Brain pericyte (primary cell): ENCODE measurements at places on chromosomes 4 and X.

DNA sequence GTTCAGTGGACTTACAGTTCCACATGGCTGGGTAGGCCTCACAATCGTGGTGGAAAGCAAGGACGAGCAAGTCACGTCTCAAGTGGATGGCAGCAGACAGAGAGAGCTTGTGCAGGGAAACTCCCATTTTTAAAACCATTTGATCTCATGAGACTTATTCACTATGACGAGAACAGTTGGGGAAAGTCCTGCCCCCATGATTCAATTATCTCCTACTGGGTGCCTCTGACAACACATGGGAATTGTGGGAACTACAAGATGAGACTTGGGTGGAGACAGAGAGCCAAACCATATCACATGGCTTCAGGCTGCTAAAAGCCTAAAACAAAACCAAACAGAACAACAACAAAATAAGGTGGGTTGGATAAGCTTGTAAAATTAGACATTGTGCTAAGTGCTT, 194.4 kb upstream of the CPEB2 start:
- no peak for DNase-seq

DNA sequence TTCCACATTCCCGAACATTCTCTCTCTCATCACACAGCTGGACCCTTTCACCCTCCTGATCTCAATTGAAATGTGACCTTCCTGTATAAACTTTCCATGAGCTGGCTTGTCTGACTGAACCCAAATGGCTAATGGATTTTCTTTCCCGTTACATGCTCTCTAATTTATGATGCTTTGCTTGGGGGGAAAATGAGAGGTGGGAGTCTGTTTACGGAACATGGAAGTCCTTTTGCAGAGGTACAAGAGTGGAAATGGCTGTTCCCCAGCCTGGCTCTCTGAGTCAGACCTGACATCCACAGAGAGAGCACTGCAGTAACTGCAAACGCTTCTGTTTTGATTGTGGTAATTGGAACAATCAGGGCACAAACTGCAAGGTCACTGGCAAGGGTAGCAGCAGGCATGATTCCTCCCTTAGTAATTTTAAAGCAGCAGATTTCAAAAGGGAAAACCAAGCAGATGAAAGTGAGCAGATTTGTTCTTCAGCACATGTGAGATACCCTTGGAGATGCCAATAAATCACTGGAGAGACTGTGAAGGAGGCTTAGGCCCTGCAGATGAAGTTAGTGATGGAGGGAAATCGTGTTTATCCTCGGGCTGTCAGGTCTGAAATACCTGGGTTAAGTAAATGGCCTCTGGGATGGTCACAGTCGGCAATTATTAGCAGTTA, 83.9 kb downstream of the SNCA start:
- no peak for DNase-seq

- DNase-seq: no peak
Measured at GRCh38 chr4:70747874-70748273, 26.1 kb downstream of the RUFY3 start.

GRCh38 chr4:139455126-139455538, 1.2 kb downstream of the RAB33B start:
- no peak for DNase-seq

DNA sequence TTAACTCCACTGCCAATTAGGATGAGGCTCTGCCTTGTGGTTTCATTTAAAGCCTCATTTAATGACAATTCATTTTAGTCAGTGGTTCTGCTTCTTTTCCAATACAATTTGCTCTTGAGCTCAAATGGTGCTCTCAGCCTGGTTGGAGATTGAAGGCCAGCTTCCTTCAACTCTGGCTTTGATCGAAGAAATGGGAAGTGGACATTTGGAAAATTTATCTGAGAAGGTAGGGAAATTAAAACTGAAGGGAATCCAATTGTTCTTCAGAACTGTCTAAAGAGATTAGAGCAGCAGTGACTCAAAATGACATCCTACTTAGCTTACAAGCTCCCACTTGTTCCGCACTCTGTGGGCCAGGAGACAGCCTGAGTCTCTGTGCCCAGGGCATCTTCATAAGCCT, 206.8 kb downstream of the SMARCA1 start:
- no peak for DNase-seq
